Small intestine (tissue), 16 donors: ENCODE measurements at places on chromosomes 4 and X.

DNA sequence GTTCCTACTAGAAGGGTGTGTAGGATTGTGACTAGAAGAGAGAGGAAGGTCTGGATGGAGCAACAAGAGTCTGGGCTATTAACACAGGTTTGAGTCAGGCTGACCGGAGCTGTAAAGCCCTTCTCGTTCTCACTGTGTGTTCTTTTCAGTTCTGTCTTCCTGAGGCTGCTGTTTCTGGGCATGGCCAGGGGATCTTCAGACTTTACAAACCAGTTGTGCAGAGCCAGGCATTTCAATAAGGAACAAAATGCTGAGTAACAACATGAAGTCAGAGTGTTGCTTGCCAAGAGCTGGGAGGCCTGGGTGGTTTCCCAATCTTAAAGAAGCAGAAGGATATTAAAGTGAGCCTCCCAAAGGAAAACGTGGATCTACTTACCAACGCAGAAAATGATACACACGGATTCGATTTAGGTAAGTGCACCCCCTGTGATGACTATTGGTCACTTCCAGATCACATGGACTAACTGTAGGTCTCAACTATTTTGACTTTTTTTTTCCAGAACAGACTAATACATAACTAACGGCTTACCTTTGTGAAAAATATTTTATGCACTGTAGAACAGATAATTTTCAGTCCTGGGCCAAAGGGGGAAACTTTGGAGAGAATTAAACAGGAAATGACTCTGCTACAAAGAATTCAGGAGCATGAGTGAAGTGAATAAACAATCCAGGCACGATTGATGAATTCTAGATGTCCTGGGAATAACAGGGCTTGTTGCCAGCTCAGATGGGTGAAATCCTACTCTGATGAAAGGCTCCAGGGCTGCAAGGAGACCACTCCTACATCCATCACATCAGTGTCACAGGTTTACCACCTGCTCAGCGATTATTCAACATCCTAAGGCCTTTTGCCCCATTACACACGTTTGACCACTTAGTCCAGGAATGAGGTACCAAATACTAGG lies 94.5 kb downstream of the ANXA3 start:
- peak; percentile 25 for DNase-seq

- DNase-seq = peak; percentile 5
These were observed 28.4 kb downstream of the PLS3 start for GRCh38 chrX:115589419-115589818.

- no peak for DNase-seq
These were observed 116.7 kb upstream of the GLRA2 start for GRCh38 chrX:14412686-14413085.

DNA sequence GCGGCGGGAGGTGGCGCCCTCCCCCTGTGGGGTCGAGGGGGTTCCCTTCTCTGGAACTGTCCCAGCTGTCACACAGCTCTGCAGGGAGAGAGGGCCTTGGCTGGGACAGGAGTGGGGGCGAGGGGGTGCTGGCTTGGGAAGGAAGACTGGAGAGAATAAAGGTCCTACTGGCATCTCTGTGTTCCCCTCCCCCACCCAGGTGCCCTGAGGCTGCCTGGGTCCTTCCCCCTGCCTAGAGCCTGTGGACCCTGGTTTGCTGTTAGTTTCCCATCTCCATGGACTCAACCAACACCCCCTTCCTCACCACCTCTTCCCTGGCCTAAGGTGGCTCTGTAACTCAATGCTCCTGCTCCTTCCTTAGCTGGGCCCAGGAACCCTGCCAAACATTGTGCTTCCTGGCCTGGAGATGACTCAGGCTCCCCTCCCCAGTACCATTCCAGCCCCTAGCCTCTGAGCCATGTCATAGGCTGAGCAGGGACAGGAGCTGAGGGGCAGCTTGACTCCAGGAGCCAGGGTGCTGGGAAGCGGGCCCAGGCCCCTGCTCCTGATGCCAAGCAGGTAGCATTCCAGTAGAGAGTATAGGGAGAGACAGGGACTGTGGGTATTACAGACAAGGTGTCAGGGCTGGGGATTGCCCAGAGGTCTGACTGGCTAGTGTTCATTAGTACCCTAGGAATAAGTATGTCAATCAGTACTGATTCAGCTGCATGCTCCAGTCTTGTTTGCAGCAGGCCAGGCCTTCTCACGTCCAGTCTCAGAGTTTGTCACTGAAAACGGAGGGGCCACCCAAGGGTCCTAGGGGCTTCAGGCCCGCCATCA lies 100.7 kb downstream of the EFNB1 start:
- DNase-seq = no peak

DNA sequence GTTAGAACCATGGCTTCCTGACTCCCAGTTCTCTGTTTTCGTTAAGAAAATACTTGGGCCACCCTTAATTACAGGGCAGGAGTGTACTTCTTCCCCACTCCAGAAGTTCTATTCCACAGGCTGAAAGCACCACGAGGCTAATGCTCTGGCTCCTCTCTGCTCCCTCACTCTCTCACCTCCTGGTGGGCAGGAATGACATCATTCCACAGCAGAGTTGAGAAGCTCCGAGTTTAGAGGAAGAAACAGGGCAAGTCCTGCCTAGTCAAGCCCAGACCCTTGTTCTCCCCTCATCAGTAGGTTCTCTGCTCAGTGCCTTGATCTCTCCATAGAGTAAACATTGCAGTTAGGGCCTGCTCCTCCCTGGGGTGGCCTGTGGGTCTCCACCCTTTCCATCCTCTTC lies 343.8 kb upstream of the CLNK start:
- no peak for DNase-seq

- no peak for DNase-seq
These were observed 194.8 kb upstream of the RASGEF1B start for GRCh38 chr4:81666491-81666890.

GRCh38 chr4:54017308-54017707 lies 47.1 kb downstream of the CHIC2 start:
- no peak for DNase-seq

DNA sequence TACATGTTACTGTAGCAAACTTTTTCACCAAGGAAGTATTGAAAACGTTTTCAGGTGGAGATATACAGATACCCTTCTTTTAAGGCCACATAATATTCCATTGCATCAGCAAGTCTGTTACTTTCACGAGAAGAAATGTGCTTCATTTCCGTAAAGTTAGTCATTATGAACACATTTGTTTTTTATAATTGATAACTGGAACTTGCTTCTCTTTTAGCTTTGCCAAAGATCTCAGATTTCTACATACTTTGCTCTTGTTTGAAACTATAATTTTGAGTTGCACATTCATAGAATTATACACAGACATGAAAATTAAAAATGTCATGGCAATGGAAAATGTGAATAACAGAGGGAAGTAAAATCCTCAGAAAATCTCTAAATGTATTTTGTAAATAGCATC lies 128.7 kb upstream of the GIMD1 start:
- DNase-seq = no peak

- DNase-seq = no peak
These were observed 23.5 kb downstream of the INTS6L start for GRCh38 chrX:135543924-135544323.

- no peak for DNase-seq
These were observed 157.6 kb downstream of the POLA1 start for GRCh38 chrX:24851289-24851688.

DNA sequence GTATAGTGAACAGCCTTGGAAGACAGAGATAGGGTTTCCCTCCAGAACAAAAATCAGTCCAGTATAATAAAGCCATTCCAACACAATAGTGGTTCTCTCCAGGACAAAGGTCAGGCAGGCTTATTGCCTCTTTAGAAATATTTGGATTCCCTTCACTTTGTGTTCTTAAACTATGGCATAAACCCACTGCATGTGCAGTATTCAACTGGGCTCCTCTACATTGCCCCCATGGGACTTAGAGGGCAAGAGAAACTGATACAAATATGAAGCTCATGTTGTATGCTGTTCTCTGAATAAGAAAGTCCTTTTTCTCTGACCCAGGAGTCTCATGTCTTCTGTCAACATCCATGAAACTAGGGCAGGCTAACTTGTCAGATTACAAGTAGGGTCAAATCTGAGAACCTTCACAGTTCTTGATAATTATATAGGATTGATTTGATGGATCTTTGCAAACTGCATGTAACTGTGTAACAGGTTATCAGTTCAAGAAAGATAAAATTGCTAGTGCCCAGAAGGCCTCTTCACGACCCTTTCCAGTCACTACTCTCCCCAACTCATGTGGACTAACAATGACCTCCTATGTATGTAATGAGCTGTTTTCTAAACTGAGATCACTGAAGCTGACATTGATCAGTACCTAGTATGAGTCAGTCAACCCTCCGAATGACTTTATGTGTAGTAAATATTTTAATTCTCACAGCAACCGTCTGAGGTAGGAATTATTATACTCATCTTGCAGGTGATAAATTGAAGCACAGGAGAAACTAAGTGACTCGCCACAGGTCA lies 31.9 kb upstream of the FAM9C start:
- DNase-seq = no peak

DNA sequence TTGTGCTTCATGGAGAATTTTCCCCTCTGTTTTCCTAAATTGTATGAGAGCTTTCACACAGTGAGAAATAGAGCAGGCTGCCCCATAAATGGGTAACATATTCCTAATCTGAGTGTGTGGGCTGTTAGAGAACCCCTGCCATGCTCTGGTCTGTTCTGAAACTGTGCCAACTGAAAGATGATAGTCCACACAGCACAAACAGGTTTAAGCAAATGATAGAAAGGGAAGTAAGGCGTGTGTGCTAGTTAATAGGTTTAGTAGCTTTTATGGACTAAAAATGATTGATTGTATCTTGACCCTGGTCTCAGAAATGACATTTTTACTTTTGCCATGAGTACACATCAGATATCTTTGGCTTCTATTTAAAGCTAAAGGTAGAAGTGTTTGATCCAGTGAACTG lies 106.2 kb downstream of the PRRG1 start:
- peak; percentile 12 for DNase-seq
